Head of caudate nucleus (tissue), 42 donors: ENCODE measurements at places on chromosomes 16 and 17.
A peak's percentile ranks its signal among the peaks of the same experiment; 100 is the strongest.

- no peak for DNase-seq
Measured at GRCh38 chr17:60471451-60471850, 49.2 kb downstream of the CHCT1 start.

GRCh38 chr17:68446626-68447041 lies 10.7 kb downstream of the WIPI1 start:
- no peak for DNase-seq

- DNase-seq = peak; percentile 82
Measured at GRCh38 chr17:82781894-82782274, 30.0 kb downstream of the TBCD start.

- DNase-seq = no peak
Measured at GRCh38 chr16:89563639-89564392, 3.3 kb downstream of the RPL13 start.

GRCh38 chr17:81940538-81941483 lies 3.7 kb upstream of the PYCR1 start:
- DNase-seq = no peak

DNA sequence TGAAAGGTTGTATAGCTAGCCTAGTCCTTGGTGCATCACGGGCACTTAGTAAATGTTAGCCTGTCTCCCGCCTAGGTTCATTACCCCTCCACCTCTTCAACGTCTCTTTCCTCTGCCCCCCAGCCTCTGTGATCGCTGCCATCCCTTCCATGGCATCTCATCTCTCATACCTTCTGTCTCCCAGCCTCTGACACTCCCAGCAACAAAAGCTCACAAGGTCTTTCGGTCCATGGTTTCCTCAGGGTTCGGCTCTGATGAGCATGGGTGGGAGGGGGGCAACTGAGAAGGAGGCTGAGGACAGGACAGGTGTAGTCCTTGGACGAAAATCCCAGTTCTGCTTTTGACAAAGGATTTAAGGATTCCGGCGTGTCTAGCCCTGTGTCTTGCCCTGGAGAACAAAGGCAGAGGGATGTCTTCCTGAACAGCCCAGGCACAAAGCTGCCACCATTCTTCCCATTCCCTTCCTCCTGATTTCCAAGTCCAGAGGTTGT lies 16.7 kb downstream of the CCR7 start:
- DNase-seq = no peak

- DNase-seq = no peak
Measured at GRCh38 chr17:72826602-72827001, 265.9 kb downstream of the SLC39A11 start.

GRCh38 chr17:82247182-82247823 lies 18.5 kb downstream of the SLC16A3 start:
- no peak for DNase-seq

GRCh38 chr17:65121916-65122806 lies 15.0 kb upstream of the RGS9 start:
- no peak for DNase-seq

- no peak for DNase-seq
Measured at GRCh38 chr16:133716-134115, 4.8 kb downstream of the NPRL3 start.

DNA sequence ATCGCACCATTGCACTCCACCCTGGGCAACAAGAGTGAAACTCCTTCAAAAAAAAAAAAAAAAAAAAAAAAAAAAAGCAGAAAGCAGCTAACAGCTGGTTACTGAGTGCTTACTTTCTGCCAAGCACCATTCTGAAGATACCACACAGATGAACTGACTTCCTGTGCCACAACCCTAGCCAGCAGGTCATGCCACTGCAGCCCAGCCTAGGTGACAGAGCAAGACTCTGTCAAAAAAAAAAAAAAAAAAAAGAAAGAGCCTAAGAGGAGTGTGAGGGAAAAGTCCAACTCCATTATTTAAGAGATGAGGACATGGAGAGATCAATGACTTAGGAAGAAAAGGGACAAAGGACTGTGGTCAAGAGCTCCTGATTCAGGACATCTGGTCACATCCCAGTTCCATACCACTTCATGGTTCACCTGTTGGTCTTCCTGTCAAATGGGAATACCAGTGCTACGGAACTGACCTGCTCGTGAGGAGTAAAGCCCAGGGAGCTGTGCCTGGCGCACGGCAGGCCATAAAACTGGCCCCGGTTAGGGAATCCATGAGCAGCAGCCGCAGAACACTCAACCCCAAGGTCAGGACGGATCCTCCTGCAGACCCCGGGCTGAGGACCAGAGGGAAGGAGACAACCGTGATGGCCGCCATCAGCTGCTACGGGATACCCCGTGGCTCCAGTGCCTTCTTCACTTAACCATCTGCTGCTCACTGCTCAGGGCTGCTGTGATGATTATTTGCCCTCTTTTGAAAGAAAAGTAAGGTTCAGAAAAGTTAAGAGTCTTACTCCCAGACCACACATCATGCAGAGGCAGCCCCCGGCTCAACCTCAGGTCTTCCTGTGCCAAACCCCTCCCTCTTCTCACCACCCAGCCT lies 950 bp downstream of the KLHDC4 start:
- DNase-seq = no peak

GRCh38 chr16:21626659-21627277 lies 25.6 kb downstream of the IGSF6 start:
- no peak for DNase-seq

- DNase-seq = no peak
Measured at GRCh38 chr16:15575293-15576049, 67.5 kb downstream of the MARF1 start.

- DNase-seq = no peak
Measured at GRCh38 chr17:19296786-19297778, 59.9 kb downstream of the EPN2 start.

GRCh38 chr16:54987081-54987480 lies 56.4 kb downstream of the IRX5 start:
- peak; percentile 55 for DNase-seq

DNA sequence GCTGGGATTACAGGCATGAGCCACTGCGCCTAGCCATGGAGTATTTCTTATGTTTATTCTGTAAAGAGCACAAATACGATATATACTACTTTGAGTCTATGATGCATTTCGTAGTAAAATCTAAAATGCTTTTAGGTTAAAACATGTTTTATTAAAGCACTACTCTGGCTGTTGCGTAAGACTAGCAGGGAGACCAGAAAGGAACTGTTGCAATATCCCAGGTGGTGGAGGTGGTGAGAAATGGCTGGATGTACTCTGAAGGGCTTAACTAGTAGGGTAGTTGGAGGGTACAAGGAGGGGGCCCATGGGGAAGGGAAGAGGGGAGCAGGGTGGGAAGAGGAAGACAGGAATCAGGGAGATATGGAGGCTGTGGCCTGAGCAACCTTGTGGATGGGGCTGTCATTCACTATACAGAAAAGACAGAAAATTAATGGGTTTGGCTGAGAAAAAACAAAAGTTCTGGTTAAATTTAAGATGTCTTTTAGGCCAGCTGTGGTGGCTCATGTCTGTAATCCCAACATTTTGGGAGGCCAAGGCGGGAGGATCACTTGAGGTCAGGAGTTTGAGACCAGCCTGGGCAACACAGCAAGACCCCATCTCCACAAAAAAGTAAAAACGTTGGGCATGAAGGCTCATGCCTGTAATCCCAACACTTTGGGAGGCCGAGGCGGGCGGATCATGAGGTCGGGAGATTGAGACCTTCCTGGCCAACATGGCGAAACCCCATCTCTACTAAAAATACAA lies 35.8 kb downstream of the ST3GAL2 start:
- DNase-seq = no peak

DNA sequence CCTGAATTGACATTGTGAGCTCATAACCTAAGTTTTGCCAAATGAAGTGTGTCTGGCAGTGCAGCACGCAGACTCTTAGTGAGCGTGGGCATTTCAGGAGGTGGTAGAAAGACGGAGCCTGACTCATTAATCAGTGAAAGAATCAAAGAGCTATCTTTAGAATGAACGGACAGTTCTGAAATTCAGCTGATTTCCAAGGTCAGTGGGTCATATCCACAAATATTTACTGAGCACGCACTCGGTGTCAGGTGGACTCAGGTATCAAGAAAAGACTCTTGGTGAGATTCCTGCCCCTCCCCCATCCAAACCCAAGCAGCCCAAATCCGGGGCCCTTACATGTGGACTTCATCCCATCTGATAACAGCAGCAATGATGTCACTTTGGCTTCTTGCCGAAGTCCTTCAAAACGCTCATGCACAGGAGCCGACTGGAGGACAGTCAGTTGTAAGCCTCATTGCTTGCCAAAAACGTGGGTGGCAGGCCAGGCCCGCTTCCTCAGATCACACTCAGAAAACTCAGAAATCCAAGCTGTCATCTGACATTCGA lies 185.8 kb downstream of the HS3ST3A1 start:
- DNase-seq = no peak

GRCh38 chr16:67594256-67594915 lies 32.1 kb downstream of the CTCF start:
- no peak for DNase-seq

- DNase-seq = no peak
Measured at GRCh38 chr16:79150151-79150550, 450.4 kb downstream of the MAF start.

DNA sequence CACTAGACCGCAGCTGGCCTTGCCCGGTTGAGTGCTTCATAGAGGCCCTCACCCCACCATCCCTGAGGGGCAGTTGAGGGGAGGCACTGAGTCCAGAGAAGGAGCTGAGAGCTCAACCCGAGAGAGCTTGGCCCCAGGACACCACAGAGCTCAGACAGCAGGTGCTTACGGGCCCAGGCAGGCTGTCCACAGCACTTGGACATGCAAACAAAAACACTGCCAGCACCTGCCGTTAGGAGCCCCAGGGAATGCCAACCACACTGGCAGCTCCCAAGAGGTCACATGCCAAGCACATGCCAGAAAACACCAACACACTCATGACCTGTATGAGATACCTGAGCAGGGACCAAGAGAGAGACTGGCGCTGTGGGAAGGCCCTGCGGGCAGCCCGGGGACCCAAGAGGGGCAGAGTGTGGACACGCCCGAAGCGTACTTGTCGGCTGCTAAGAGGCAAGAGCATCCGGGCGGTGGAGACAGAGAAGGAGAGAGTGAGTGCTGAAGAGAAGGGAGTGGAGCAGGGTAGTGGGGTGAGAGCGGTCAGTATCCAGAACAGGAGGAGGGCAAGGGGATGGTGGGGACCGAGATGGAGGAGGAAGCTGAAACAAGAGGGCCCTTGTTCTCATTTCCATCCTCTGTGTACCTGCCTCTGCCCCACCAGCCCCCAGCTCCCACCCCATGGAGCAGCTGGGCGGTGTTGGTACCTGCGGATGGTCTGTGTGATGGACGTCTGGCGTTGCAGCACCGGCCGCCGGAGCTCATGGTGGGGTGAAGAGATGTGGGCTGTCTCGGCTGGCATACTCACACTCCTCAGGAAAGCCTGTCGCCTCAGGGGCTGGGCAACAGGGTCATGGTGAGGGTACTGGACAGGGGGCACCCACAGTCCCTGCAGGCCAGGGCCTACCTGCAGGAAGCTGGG lies 8.2 kb downstream of the RHBDF1 start:
- no peak for DNase-seq

GRCh38 chr17:73722165-73722564 lies 77.9 kb upstream of the SDK2 start:
- DNase-seq = no peak

DNA sequence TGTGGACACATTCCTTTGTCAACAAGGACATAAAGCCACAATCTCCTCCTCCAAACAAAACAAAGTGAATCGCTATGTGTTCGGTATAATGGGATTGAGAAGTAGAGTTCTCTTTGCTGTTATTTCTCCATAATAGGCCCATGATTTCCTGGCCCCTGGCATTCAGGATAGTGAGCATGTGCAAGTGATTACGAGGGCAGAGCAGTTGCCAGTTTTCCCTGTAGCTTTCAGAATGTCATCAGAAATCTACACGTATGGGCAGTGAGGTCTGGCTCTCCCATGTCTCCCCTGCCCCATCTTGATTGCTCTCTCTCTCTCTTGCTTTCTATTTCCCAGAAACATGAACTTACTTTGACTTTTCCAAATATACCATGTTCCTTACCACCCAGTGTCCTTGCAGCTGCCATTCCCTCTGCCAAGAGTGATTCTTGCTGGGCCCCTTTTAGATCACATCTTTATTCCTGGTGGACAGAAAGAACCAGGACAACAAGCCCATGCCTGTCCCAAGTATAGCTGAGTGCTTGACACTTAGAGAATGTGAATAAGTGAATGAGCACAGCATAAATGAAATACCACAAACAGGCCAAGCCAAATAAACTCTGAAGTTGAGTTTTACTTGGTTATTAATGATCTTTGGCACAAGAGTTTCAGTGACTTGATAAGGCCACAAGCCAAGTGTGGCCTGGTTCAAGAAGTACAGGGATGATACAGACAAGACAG lies 273.1 kb downstream of the CDH13 start:
- no peak for DNase-seq

DNA sequence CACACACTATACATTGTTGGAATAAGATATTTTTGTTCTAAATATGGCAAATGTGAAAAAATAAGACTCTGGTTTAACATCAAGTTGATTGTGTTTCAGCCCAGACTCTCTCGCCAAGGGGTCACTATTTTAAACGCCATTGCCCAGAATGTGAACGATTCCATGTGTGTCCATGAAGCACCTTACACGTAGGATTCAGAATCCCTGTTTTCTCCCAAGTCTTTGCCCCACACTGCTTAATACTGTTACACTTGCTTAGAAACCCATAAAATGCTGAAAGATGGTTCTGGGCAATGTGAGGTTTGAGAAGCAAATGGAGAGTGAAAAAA lies 7.7 kb downstream of the HS3ST3B1 start:
- DNase-seq = no peak

DNA sequence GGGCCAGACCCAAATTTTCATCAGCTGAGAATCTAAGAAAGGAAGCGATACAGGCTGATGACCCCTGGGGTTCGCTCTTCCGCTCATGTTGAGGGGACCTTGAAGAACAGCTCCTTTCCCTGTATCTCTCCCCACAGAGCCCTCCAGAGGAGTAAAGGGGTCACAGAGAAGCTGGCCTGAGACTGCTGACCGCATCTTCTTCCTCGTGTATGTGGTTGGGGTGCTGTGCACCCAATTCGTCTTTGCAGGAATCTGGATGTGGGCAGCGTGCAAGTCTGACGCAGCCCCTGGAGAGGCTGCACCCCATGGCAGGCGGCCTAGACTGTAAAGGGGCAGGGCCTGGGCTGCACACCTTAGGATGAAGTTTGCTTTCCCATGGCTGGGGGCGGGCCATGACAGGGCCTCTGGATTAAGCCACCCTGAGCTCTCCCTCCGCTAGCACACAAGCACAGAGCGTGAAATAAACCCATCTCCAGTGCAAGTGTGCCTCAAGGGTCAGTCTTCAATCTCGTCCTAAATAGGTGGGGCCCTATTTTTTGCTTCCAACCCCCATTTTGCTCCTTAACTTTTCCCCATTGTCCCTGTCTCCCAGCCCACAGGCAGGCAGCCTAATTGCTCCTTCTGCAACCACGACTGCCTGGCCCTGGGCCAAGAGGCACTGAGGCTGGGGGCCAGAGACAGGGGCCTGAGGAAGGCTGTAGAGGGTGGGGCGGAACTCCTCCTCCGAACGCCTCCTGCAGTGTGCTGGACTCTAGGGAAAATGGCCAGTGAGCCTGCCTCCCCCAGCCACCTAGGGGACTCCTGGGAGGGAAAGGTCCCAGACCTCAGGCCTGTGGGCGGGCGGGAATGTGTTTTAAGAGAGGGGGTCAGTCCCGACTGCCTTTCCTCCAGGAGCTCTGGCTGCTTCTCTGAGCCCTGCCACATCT lies 3.6 kb downstream of the ZACN start:
- DNase-seq = no peak
